ENCODE measurements at places on chromosomes 11 and 22.
A peak's percentile ranks its signal among the peaks of the same experiment; 100 is the strongest.

GRCh38 chr11:9566561-9567063, 6.9 kb upstream of the WEE1 start:
- no peak for DNase-seq

DNA sequence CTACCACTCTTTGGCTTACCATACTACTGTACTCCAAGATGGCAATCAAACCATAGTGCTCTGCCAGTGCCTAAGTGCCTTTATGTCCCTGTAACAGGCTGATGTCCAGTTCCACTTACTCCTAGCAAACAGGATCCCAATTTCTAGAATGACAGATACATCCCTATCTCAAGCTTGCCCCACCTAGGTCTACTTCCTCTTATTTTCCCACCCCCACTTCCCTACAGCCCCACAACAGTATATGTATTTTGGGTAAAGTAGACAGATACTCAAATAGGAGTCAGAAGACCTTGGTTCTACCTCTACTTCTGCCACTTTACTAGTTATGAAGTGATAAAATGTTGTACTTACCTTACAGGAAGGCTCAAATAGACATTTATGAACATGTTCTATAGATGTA, 24.1 kb downstream of the SIK3 start:
- no peak for DNase-seq

GRCh38 chr11:48154151-48154550, 62.5 kb upstream of the OR4B1 start:
- no peak for DNase-seq

DNA sequence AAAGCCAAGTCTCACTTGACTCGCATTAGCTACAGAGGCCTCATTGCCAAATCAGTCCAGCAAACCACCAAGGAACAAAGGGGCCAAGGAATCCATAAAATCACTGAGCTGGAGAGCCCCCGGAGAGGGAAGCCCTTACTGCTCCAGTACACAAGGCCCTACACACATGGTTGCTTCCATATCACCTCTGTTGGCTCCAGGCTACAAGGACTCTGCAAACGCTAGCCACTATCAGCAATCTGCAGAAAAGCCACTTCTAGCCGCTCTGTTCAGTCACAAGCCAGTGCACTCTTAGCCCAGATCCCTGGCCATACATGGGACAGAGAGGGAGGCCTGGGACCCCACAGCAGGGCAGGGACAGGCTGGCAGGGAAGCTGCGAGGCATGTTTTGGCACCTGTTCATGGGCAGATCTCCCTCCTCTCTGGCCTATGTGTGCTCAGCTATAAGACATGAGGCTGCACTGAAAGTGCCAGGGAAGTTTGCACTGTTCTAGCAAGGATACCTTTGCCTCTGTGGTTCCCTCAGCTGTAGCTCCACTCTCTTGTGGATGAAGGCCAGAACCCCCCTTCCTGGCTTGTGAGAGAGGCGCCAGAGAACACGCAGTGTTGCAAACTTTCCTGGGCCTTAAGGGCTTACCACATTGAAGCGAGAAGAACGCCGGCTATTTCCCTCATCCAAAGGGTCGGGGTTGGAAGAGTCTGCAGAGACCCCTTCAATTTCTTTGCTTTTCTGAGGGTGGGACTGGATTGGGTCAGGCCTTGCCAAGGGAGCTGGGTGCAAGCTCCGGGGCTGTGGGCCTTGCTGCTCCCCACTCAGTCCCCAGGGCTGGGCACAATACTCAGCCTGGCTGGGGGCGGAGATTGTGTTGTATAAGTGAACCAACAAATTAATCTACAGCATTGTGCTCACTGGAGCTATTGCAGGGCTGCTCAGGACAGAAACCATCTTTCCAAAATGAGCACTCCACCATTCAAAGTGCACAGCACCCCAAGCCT, 108.7 kb upstream of the PITPNB start:
- DNase-seq, result no peak

- peak; percentile 35 for DNase-seq
Observed at GRCh38 chr11:59186130-59186594, 14.2 kb downstream of the DTX4 start.

DNA sequence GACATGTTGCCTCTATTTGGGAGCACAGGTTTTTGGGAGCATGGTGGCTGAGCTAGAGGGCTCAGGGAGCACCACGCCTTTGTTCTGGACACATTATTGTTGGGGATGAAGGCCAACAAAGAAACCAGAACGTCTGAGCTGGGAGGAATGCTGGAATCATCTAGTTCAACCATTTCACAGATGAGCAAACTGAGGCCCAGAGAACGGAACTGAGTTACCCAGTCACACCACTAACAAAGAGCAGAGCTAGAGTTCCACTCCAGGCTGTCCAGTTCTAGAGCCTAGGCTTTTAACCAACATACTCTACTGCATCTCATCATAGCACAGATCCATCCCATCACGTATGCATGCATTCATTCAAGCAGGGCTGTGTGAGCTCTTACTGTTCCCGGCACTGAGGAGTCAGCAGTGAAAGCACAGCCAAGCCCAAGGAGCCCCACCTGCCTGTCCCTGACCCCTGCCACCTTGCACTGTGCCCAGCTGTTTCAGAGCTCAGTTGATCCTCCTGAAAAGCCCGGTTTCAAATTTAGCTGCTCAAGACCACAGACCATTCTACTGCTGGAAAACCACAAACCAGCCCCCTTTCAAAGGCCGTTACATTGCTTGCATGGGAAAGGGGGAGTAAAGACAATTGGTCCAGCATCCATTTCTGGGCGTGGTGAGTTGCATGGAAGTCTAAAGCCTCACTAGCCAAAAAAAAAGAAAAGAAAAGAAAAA, 16.9 kb upstream of the TCF20 start:
- DNase-seq, result no peak

DNA sequence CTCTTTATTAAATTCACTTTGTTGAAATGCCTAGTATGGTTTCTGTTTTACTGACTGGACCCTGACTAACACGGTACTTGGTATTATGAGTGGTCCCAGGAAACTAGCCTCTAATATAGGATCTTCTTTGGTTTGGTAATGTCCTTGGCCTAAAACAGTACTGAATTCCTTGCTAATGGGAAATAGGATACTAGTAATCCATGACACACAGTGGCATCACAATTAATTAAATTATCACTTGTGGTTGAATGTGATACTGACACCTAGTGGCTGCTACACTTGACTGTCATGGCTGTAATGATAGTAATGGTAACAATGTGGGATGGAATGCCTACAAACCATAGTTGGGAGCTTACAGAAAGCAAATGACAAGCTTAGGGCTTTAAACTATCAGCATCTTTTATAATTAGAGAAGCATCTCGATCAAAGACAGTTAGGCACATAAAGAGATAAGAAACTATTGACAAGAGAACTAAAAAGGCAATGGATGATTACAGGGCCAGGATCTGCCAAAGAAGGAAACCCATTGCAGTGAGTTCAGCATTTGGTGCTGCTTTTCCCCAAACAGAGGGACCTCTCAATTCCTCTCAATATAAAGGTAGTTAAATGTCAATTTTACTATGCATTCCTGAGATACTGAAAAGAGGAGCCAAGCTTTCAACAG, 8.6 kb downstream of the DNHD1 start:
- DNase-seq, result peak; percentile 17

DNA sequence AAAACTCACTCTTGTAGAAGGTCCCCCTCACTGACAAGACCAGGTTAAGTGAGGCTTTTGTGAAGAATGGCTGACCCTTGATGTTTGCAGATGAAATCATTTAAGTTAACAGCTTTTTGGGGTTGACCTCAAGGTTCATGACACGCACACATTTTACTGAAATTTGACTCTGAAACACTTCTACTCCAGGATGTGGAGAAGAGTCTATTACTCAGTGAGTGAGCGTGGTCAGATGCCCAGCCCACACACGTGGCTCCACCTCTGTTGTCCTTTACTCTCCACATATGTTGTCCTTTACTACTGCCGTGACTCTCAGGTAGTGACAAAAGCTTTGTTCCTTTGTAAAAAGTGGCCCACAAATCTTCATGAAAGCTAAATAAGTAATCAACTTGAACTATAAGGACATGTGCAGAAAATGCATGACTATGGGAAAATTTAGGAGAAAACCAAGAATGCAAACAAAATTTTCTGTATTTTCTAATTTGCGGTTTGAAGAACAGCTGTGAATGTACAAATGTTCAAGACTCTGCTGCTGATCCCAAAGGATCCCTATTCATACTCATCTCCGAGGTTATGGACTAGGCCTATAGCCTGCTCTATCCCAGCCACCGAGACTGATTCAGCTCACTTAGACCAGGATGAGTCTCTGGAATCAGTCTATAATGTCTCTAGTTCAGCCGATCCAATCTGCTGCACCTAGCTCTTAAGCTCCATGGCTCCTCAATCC, 22.4 kb downstream of the XRRA1 start:
- DNase-seq, result no peak

DNA sequence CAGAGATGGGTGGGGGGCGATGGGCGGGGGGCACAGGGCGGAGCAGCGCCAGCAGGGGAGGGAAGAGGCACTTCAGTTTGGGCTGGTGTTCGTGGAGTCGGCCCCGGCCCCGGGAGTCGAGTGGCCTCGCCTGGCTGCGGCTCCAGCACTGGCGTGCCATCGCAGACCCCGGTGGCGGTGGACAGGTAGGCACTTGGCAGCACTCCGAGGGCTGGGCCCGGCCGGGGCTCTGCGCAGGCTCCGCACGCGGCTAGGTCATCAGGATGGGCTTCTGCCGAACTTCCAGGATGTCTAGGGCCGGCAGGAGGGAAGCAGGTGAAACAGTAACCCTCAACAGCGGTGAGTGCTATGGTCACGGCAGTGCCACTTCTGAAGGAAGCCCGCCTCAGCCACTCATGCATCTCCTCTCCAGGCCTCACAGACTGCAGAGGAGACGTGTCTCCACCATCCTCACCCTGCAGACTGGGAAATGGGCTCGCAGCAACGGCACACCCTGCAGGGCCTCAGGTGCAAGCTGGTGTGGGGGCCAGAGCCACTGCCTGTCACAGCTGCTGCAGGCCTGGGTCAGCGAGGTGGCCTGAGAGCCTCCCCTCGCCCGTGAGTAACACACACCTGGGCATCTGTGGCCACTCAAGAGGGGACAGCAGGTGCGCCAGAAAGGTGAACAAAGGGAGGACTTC, 33.3 kb downstream of the NUP50 start:
- no peak for DNase-seq

DNA sequence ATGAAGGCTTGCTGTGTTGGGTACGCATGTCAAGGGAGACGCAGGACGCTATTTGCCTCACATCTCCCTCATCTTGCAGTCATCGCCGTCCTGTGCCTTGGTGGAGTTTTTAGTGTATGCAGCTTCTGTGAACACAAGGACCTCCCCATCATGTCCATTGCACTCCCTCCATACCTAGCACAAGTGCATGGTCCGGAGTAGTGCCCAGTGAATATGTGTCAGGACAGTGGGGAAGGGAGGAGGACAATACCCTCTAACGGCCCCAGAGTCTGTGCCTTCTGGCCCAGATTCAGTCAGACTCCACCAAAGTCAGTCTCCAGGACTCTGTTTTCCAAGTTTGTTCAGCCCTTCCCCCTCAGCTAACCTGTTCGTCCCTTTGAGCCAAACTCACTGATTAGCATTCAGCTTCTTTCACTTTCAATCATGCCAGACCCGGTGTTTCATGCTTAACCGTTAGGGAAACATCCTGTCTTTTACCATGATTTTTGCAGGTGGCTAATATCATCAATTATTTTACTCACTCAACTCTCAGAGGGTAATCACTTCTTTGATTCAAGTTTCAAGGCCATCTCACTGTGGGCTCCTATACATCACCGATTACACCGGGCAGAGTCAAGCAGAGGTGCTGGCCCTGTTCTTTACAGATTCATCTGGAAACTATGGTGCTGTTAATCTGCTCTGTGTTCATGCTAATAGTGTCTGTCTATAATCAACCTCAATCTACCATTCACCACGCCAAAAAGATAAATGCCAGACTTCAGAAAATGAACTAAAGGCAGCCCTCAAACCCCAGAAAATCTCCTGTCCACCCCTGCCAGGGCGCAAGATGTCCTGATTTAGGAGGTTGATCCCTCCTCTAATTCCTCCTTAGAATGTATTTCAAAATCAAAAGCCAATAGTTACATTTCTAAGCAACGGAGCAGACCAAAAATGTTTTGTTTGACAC, 156.5 kb downstream of the RRAS2 start:
- DNase-seq, result no peak
